ENCODE measurements at places on chromosomes 3 and 15. TPM values are rescaled to one million over a fixed set of nuclear protein-coding genes. Genes with fewer than 3 reads are reported as not detected.

- no peak for DNase-seq
Observed at GRCh38 chr15:49494842-49495241, 71.8 kb downstream of the FGF7 start.

DNA sequence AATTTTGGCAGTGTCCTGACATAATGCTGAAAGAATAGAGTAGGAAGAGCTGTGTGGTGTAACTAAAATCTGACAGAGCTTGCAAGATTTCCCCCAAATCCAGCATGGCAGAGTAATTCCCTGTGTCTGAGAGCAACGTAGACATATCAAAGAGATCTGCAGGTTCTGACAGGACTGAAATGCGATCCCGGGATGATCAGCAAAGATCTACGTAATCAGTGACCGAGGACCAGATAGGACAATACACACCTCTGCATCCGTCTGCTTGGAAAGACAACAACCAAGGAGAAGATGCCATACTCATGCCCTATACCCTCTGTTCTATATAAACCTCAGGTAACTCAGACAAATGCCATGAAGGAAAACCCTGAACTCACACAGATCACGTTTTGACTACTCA lies 26.6 kb upstream of the SYNPR start:
- DNase-seq = no peak

The TMC3 gene
- polyA plus RNA-seq = not detected

DNA sequence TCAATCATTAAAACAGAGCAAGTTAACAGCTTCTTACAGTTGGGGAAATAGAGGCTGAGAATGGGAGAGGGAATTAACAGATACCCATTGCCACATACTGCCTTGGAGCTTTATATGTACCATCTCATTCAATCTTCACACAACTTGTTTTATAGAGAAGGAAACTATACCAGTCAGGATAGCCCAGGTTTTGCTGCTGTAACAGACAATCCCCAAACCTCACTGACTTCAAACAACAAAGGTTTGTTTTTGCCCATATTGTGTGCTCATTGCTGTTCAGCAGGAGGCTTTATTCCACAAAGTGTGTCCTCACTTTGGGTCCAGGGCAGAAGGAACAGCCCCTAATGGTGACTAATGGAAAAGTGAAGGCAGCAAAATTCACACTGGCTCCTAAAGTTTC lies 59.2 kb downstream of the SPSB4 start:
- DNase-seq = no peak

The GPR62 gene
- 0.22 TPM for polyA plus RNA-seq

GRCh38 chr3:191355406-191355805 lies 25.1 kb upstream of the UTS2B start:
- DNase-seq = no peak

GRCh38 chr15:93587059-93587521 lies 498.1 kb upstream of the RGMA start:
- no peak for DNase-seq

The ACVR2B gene
- 3.7 TPM for polyA plus RNA-seq

DNA sequence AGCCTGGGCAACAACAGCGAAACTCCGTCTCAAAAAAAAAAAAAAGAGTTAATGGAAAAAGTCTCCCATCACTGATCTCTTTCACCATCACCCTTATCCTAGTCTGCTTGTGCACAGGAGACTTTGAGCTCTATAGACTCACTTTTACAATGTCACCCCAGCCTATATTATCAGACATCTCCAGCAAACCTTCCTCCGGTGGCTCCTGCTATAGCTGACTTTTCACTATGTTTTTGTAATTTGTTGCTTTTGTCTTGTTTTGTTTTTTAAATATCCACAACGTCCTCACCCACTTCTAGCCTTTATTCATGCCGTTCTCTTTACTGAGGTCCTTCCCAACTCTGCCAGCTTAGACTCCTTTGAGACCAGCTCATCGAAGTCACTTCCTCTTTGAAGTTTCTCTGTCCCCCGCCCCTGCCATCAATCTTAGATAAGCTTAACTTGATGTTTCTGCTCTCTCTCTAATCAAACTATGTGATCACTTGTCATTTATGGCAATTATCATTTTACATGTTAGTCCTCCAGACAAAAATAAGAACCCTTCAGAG lies 82.7 kb upstream of the CHD2 start:
- no peak for DNase-seq

DNA sequence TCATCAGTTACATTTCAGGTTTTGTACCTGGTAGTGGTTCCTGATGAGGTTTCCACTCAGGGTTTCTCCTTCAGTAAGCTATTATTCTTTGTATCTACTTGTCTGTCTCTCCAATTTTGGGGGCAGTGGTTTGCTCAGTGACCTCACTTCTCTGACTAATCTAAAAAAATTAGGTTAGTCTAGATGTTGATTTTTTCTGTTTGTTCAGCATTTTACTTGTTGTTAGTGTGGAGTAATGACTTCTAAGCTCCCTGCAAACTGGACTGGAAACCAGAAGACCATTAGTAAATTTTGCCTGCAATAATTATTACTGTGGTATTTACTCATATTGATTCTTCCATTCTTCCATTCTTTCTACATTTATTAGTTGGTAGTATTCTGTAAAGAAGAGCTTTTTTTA lies 139.4 kb downstream of the SPATA16 start:
- DNase-seq = no peak

- DNase-seq = no peak
Observed at GRCh38 chr3:178170698-178171535, 365.3 kb upstream of the KCNMB2 start.

DNA sequence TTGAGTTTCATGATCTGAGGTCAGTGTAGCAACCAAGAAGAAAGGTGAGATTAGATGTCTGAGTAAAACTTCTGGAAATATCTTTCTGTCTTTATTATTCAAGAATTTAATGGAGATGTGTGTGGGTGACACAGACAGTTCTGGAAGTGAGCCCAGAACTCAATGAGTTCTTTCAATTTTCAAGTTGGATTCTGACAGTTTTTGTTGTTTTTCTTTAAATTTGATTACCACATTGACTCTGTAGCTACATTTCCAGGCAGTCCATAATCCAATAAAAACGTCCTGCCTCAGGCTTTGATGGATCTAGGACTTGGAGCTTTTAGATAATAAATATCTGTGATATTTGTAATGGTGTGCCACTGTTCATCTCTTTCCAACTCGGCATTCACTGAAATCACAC lies 3.9 kb upstream of the PARP14 start:
- no peak for DNase-seq

DNA sequence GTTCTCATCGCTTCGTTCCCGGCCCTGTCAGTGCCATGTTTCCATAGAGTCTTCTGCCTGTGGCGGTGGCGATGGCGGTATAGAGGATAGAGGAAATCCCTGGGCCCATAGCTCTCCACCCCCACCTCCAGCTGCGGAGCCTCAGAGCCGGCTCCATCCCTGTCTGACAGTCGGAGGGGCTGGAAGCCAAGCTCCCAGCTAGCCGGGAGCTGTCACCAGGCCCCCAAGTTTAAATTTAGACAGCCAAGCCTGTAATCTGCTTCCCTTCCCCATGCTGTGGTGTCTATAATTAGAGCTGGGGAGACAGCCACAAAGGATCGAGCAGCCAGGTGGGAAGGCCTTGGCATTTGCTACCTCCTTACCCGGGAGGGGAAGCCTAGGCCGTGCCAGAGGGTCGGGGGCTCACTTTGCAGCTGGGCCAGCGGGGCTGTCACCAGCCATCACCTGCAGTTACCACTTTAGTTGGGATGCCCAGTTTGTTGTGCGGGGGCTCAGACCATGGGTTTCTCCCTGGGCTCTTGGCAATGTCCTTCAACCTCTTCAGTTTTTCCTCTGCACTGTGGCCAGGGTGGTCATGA lies 56.3 kb upstream of the SEC13 start:
- no peak for DNase-seq

DNA sequence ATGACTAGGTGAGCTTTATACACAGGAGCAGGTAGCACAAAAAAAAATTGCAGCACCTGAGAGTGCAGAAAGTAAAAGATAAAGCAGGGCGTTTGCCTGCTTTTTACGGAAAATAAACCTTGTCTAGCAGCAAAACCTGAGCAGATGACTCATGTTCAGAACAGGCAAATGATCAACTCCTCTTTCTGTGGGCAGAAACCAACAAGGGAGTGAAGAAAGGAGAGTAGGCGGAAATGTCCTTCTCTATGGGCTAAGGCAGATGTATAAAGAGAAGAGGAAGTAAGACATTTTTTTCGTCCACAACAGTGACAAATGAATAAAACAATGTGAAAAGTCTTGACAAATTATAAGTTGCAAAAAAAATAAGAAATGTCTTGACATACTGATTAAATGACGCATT lies 24.5 kb upstream of the GMNC start:
- DNase-seq = no peak

DNA sequence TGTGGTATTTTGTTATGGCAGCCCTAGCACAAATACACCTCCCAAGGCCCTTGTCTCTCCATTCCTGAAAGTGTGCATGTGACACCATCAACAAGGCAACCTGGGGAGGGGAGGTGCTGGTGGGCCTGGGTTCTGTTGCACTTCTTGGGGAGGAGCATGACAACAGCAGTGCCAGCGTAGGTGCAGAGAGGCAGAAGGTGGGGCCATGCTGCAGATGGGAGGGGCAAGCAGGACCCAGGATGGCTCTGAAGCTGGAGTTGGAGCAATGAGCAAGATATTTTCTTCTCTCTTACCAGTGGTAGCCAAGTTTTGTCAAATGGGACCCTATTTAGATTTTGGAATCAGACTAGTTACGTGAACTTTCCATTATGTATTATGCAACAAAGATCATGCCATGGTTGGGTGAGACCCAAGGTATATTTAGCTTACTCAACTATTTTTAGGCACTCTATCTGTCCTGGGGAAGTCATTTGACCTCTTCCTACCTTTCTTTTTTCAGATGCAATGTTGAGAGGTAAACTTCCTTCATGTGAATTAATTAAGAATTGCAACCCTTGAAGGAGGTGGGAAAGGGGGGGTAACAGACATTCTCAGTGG lies 3.4 kb downstream of the FYCO1 start:
- DNase-seq = no peak

Measured in ovary (tissue), 10 donors.